C1 segment of cervical spinal cord (tissue), 14 donors: ENCODE measurements at places on chromosomes 1 and 21.

DNA sequence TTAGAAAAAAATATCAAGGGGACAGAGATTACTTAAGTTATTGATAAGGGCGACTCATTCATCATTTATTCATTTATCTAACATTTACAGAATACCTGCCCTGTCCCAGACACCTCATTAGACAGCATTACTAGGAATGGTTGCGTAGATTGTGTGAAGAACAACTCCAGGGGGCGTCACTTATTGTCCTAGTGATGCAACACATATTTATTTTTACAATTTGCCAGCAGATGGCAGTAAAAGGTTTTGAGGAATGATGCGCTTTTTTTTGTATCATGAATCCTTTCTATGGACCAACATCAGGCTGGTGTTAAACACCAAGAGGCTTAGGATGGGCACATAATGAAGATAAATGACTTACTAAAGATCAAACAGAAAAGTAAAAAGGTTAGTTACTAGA, 5.5 kb downstream of the NCAM2 start:
- no peak for DNase-seq

- DNase-seq: no peak
These were observed 76.4 kb upstream of the PRMT6 start for GRCh38 chr1:106980121-106980520.

DNA sequence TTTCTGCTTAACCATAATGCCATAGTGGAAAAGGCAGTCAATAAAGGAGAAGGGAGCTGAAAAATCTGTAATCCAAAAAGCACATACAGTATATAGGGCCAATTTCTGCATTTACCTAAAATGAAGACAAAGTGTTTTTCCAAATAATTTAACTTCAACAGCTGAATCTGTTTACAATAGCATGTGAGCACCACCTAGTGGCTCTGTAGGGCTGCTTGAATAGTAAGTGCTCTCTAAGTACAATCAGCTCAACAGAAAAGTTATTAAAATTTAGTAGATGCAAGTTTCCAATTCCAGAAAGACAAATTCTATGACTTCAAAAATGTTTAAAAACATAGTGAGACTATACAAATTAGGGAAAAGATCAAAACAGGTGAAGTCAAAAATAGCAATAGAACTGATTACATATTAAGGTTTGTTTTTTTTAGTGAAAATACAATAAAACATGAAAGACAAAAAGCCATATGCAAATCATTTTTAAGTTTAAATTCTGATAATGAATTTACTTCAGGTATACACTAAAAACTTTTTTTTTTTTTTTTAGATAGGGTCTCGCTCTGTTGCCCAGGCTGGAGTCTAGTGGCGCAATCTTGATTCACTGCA, 220.0 kb downstream of the SETD4 start:
- DNase-seq: no peak

DNA sequence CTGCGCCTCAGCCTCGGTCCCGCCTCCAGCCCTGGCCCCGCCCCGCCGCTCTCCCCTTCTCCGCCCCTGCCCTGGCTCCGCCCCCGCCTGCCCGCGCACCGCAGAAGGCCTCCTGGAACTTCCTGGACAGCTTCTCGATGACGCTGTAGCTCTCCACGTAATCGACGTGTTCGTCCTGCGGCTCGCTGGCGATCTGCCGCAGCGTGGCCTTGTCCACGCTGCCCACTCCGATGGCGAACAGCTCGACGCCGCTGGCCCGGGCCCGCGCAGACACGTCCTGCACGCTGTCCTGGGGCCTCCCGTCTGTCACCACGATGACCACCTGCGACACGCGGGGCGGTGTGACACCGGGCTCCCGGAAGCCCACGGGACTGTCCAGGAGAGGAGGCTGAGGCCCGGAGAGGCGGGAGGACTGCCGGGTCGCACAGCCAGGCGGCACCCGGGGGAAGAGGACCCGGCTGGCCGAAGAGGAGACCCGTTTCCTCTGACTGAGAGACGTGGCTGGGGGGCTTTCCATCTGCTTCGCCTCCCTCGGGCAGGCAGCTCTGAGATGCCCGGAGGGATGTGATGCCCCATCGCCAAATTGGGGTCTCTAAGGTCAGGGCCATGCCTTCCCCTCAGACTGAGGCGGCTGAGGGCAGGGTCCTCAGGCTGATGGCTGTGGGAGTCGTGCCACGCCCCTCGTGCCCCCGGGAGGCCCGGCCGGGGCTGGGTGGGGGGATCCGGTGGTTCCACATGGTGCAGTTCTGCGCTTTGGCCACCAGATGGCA, 4.6 kb downstream of the MATN1 start:
- DNase-seq: peak; percentile 88

DNA sequence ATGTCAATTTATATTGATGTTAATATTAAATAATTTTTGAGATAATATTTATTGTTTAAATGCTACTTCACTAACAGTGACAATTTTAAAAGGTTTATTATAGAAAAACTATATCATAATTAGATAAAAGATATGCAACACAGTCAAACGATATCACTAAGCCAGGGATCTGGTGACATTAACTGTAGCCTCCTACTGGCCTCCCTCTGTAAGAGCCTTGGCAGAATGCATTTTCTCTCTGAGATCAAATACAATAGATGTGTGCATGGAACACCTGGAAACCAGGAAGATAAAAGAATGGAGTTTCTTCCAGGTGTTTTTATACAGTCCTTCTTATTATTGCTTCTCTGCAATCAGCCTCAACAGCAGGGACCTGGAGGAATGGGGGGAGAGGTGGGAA, 1762.1 kb downstream of the BRINP3 start:
- no peak for DNase-seq

DNA sequence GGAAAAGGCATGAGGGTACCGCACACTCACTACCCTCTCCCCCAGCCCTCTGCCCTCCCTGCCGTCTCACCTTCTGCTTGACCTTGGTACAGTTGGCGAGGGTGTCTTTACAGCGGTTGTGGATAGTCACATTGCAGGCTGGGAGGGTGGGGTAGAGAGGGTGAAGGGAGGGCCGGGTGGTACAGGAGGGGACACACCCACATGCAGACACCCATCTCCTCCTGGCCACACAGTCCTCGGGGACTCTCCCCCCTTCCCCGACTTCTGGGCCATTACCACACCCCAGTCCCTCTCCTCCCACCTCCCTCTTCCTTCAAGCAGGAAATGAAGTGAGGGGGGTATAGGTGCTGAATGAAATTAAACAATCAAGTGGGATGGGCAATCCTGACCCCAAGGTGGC, 11.6 kb downstream of the ARHGEF2 start:
- no peak for DNase-seq

DNA sequence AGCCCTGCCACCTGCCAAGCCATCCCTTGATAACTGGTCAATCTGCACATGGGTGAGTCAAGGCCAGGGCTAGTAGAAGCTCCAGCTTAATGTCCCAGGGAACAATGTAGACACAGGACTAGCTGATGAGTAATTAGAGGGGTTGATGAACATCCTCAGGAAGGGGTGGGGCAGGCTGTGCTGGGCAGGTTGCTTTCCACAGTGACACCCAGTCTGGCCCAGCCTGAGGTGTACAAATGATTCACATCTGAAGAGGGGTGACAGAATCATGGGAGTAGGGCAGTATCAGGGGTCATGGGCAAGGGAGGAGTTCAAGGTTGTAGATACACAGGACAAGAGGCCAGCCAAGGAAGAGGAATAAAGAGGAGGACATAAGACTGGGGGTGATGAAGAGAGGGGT, 4.3 kb downstream of the LPAR3 start:
- no peak for DNase-seq

DNA sequence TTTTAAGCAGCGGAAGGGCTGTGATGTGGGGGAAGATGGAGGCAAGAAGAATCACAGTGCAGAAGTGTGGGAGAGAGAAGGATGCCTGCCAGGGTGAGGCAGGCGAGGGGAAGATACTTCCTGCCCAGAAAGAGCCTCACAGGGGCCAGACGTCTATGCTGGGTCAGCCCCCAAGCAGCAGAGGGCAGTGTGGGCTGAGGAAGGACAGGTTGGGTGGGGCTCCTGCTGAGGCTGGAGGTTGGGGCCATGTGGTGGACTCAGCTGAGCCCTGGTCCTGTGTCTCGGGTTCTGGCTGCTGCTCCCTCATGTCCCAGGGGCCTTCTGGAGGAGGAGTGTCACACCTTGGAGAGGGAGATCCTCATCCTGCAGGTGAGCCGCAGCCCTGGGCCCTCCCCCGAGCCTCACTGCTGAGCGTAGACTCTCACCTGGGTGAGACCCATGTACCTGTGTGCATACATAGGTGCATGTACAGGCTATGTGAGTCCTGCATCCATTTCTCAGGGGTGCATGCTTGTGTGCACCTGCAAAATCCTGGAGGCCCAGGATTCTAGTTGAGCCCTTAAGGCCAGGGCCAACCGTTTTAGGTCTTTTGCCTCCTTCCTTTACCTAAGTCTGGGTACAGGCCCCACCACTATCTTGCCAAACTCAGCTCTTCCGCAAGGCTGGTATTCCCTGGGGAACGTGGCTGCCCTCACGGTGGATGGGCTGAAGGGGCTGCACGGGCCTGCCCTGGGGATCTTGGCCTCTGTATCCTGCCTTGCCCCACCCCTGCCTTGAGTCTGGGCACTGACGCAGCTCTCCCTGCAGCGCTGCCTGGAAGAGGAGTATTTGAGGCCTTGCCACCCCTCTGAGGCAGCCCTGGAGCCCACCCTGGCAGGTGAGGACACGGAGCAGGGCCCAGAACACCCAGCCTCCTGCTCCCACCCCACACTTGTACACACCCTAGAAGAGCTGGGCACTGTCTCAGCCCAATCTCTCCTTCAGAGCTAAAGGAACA, 3.7 kb downstream of the CCDC24 start:
- no peak for DNase-seq

DNA sequence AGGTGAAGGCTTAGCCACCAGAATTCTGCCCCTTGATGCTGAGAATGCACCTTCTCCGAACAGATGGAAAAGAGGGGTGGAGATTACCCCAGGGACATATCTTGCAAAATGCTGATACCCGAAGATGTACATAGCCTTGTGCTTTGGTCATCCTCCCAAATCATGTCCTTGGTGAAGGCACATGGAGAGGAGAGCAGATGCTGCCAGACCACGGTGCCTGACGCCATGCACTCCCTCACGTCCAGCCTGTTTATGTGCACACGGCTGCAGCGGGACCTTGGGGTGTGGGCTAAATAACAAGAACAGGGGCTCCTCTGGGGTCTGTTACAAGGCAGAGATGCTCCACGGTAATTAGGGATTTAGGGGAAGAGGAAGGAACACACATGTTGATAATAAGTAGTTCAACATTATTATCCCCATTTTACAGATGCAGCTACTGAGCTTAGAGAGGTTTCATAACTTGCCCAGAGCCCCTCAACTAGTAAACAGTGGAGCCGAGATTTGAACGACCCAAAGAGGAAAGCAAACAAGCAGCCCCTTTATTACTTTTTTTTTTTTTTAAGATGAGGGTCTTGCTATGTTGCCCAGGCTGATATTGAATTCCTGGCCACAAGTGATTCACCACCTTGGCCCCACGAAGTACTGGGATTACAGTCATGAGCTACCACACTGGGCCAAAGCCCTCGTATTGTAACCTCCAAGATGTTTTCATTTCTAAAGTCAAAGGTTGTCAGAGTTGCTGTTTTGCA, 12.9 kb downstream of the EPHX1 start:
- no peak for DNase-seq

DNA sequence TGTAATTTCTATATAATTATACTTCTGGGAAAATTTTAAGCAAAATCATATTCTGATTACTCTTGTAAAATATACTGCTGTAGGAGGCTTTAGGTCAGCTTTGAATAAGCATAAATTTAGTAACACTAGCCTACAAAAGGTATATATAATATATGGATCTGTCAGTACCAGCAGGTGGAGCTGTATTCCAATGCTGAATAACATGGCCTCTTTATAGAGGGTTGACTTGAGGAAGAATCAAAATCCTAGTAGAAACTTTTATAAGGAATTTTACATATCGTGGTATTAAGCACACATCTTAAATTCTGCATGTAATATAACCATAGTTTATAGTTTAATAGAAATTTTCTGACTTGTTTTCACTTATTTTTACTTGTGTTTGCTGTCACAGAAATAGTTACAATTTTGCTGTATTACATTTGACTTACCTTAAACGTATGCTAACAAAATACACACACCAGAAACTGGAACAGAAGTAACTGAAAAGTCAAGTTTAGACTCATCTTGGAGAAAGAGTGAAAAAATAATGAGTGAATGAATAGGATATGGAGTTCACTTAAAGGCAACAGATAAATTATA, 79.3 kb downstream of the HMCN1 start:
- no peak for DNase-seq

DNA sequence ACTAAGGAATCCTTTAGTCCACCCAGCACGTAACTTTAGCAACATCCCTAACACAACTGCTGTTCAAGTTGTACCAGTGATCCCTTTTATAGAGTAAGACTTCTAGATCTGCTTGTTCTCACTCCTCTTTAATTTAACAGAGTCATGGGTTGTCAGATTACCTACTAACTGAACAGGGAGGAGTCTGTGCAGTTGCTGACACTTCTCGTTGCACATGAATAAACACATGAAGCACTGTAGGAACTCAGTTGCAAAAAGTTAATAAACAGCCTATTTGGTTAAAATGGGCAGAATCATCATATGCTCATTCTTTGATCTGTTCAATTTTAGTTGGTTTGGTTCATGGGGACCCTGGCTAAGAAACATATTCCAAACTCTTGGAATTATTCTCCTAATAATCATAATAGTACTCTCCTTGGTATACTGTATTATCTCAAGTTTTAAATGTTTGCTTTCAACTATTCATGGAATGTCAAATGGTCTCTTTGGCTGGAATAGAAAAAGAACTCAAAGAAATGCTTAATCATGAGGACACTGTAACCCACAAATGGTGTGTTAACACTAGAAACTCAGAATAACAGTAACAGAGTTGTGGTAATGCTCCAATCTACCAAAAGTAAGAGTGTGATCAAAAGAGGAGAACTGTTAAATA, 15.6 kb downstream of the PLPPR5 start:
- DNase-seq: no peak

DNA sequence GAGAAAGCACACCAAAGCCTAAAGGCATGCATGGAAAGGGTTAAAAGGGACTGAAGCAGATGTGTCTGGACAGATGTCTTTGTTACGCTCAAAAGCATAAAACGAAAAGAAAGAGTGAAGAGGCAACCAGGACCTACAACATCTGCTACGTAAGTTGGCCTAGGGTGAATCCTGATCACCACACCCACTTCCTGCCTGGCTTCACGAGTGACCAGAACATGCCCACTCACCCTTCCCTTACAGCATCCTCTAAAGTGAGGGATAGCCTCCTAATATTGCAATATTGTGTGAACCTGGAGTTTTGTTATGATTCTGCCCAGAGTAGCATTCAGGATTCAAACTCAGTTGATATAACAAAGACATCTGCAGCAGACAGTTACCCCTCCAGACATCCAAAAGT, 10.6 kb upstream of the OLIG2 start:
- no peak for DNase-seq

DNA sequence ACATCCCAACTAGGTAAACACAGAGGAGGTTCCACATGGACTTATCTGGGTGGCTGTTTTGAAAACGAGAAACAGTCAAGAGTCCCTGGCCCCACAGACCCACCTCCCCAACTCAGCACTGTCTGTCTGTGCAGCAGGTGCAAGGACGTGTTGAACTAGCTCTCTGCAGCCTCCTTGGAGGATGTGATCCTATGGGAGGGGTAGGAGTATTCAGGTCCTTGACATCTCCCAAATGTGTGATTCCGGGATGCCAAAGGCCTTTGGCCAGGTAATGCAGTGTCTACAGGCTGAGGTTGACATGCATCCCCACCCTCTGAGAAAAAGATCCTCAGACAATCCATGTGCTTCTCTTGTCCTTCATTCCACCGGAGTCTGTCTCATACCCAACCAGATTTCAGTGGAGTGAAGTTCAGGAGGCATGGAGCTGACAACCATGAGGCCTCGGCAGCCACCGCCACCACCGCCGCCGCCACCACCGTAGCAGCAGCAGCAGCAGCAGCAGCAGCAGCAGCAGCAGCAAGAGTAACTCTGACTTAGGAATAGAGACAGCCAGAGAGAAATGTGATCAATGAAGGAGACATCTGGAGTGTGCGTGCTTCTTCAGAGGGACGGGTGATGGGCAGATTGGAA, 151.6 kb upstream of the CAMK1G start:
- DNase-seq: no peak
